ENCODE measurements at places on chromosomes 13 and 19. TPM values are rescaled to one million over a fixed set of nuclear protein-coding genes. Genes with fewer than 3 reads are reported as not detected.

Gene SOHLH2
- total RNA-seq = not detected

Gene RYR1
- 1.1 TPM for total RNA-seq

Gene TPTE2
- not detected for total RNA-seq

Gene PRSS57
- total RNA-seq = not detected

Gene NLRP12
- 0.22 TPM for total RNA-seq

Gene LILRA1
- total RNA-seq = 0.50 TPM

Gene CYP4F12
- 3.4 TPM for total RNA-seq
